ELR (cell line): ENCODE measurements at places on chromosomes 6 and 20.

DNA sequence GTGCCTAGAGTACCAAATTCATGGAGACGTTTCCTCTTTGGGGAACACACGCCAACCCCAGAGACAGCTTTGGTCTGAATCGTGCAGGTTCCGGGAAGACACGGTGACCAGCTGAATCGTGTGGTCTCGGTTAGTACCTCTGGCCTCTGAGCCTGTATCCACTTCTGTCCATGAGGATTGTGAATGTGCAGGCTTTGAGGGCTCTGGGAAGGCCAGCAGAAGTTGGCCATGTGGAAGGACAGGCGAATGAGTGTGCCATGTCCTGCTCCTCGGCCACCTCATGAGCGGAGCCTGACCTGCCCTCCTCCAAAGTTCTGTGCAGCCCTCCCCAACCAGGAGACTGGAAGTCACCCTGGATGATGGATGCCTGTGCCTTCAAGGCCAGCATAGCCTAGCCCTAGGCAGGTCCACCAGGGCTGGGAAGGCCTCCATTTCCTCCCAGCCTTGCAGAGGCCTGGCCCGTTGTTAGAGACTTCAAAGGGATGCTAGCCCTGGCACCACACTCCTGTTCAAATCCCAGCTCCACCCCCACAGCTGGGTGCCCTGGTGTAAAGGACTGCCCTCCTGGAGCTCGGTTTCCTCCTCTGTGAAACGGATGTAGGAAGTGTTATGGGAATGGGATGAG lies 1.7 kb upstream of the TMEM74B start:
- no peak for DNase-seq

DNA sequence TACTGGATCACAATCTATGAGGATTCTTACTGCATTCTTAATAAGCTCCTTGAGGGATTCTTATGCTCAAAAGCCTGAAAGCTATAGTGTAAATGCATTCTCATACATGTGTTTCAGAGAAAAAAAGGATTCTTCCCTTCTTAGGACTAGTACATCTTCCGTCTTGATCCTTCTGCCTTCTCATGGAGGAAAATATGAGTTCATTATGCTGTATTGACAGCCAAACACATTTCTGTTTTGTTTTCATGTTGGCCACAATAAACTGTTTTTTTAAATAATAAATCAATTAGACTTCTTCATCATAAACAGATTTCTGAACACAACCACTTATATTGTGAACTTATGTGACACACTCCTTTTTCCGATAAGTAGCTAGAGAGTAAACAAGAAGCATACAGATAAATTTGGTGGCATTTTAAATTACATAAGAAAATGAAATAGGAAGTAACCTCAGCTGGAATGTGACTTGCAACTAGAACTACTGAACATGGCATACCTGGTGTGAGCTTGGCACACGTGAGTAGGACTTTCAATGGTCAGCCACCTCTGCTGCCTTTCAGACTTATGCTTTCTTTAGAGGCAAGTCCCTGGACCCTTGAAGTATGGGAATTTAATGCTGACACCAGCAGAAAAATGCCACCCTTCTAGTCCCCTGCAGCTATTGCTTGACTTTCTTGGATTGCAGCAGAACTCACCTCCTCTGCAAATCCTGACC lies 350.4 kb downstream of the BCKDHB start:
- no peak for DNase-seq

DNA sequence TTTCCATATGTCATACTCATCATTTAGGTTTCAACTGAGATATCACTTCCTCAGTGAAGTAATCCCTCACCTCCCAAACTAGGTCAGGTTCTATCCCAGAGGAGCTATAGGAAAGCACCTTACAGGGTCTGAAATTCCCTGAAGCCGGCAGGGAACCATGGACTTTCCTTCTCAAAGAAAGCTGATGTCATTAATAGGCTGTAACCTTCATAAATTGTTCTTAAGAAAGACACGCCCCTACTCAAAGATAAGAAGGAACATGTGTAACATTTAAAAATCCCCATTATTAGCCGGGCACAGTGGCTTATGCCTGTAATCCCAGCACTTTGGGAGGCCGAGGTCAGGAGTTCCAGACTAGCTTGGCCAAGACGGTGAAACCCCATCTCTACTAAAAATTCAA lies 50.0 kb upstream of the RNGTT start:
- no peak for DNase-seq

DNA sequence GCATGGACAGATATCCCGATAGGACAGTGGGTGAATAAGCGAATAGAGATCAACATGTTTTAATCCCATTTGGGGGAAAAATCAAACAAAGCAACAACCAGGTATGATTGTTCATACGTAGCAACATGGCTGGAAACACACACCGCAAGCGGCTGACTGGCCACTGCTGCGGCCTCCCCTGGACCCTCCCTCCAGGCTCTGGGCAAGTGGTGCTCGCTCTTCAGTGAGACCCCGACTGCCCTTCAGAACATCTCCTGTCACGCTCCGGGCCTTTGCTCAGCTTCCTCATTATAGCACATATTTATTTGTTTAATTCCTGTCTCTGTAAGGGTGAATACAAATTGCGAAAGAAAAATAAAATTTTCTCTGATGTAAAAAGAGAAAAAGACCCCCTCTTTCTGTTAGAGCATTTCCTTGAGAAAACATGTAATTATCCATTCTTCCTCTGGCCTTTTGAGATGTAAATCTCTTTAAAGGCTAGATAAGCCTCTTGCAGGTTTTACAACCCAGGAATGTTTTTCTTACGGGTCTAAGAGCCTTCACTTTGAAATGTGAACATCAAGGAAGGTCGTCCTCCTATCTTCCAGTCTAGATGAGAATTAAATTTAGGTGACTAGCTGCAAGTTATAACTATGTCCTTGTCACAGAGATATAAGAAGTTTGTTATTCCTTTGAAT lies 11.0 kb upstream of the FAM210B start:
- DNase-seq, result no peak

GRCh38 chr20:63578224-63579016 lies 4.4 kb upstream of the HELZ2 start:
- no peak for DNase-seq

DNA sequence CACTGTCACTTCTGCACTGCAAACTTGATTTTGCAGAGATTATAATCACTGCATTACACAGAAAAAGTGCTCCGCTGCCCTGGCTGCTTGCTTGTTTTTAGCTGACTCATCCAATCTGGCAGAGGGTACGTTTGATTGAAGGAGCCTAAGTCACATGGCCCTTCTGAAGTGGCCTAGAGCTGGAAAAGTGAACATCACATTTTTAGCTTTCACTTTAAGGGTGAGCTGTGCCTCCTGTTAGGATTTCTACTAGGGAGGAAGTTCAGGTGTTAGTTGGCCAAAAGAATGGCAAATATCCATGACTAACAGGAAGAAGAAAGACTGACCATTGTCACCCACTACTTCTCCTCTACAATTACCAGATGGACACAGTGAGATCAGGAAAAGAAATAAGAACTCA lies 889.1 kb upstream of the MAP3K7 start:
- no peak for DNase-seq

- no peak for DNase-seq
Measured at GRCh38 chr6:25254671-25255070, 24.5 kb upstream of the CARMIL1 start.

GRCh38 chr6:25883991-25884390 lies 9.9 kb upstream of the SLC17A3 start:
- peak; percentile 57 for DNase-seq

DNA sequence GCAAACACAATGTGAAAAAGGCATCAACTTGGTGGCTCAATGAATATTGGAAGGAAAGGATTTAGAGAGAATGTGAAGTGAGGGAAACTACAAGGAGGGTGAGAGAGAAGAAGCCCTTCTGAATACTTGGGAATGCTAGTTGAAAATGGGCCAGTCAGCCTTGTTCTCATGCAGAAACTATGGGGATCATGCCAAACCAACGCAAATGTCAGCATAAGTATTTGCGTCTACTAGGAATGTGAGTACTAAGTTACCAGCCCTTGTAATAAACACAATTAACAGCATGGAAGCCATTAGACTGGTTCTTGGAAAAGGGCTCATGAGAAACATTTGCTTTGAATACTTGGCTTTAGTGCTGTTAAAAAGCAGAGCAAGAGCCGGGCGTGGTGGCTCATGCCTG lies 54.9 kb upstream of the AIG1 start:
- DNase-seq, result no peak

DNA sequence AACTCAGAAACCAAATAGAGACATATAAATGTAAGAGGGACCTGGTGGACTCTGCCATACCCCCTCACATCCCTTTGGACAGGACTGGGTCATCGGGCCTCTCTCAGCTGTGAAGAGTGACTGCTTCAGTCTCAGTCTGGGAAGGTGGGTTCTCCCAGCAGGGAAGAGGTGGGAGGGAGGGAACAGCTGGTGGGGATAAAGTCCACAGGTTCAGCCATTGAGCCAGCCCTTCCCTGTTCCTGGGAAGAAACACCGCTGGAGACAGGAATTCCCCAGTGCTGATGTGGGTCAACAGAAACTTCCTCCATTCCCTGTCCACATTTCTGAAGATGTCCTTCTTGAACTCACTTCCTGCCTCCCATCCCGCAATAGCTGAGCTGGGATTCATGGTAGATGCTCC lies 209.2 kb upstream of the PMEPA1 start:
- DNase-seq, result no peak

DNA sequence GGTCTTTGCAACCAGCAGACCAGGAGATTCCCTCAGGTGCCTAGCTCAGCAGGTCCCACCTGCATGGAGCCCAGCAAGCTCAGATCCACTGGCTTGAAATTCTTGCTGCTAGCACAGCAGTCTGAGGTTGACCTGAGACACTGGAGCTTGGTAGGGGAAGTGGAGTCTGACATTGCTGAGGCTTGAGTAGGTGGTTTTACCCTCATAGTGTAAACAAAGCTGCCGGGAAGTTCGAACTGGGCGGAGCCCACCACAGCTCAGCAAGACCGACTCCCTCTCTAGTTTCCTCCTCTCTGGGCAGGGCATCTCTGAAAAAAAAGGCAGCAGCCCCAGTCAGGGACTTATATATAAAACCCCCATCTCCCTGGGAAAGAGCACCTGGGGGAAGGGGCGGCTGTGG lies 34.3 kb downstream of the PRSS35 start:
- DNase-seq, result peak; percentile 56

DNA sequence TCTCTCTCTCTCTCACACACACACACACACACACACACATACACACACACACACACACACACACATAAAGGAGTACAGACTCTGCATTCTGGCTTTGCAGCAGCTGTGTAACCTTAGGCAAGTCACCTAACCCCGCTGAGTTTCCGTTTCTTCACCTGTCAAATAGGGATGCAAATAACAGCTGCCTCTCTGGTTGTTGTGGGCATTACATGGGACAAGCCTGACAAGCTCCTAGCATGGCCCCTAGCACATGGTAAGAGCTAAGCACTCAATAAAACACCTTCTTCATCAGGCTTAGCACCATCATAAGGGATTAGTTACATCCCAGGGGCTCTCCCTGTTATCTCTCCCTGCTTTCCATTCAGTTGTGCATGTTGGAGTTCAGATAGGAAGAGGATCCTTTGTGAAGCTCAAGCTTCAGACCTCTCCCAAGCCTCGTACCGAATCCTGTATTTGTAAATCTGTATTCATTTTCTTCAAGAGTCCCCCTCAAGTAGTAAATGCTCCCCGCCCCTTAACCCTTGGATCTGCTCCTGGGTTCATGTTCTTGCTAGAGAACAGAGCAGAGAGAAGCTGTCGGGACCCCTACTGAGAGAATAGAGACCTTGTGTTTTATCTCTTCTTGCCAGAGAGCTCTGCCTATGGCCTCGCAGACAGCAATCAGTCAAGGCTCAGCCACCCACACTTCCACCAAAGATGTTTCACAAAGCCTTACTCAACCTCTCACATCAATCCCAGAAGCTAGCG lies 2.2 kb downstream of the SLC13A3 start:
- DNase-seq, result no peak

GRCh38 chr6:128057946-128058345 lies 157.1 kb upstream of the THEMIS start:
- peak; percentile 32 for DNase-seq

- DNase-seq, result no peak
Measured at GRCh38 chr20:44479643-44480042, 4.0 kb downstream of the TTPAL start.

GRCh38 chr6:139392794-139393193 lies 18.3 kb upstream of the CITED2 start:
- no peak for DNase-seq

DNA sequence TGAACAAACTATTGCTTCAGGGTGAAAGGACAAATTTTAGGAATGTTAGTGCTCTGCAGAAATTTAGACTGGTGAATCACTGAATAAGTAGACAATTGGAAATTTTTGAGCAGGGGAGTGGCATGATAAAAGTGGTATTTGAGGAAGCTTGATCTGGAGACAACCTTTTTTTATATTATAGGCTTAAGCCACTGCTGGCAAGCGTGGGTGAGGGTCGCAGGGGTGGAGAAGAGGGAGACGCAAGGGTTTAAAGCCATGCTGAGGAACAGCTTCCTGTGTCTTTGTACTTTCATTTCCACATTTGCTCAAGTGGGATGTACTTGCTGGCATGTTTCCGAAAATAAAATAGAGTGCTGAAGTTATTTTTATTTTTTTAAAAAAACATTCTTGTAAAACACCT lies 23.7 kb downstream of the NCOA7 start:
- DNase-seq, result no peak

DNA sequence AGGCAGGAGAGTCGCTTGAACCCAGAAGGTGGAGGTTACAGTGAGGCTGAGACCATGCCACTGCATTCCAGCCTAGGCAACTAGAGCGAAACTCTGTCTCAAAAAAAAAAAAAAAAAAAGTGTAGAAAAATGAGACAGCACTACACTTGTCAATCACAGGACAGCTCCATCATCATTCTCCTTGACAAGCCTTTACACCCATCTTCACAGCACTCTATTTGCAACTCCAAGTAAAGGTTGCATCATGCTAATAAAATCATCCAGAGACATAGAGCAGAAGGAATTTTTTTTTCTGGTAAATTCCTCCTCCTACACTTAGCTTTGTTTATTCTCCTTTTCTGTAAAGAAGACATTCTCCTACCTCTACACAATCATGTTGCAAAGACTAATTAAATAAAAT lies 791.0 kb upstream of the HS3ST5 start:
- no peak for DNase-seq

DNA sequence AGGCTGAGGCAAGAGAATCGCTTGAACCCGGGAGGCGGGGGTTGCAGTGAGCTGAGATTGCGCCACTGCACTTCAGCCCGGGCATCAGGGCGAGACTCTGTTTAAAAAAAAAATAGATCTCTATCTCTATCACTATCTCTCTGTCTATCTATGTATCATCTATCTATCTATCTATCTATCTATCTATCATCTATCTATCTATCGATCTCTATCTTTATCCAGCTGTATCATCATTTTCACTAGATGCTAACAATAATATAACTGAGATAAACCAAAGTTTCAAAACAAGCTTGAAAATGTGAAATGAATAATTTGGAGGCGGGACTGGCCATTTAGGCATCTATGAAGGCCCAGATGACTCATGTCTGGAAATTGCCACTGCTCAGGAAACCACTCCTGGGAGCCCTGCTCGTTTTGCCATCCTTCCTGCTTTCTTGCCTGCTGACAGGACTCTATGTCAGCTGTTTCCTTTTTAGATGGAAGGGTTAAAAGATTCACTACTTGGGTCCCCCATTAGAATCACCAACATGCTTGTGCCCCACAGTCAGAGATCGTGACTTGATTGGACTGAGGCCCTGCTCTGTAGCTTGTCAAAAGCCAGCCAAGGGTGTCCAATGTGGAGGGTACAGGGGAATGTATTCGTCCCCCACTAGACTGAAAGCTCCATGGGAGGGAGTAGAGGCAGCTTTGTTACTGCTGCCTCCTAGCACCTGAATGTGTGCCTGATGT lies 61.7 kb downstream of the UTRN start:
- DNase-seq, result peak; percentile 92

- no peak for DNase-seq
Measured at GRCh38 chr6:139107051-139107450, 27.8 kb upstream of the HECA start.

- DNase-seq, result peak; percentile 43
Measured at GRCh38 chr6:117624869-117625481, 22.7 kb upstream of the GOPC start.

GRCh38 chr20:56730996-56731395 lies 101.9 kb downstream of the TFAP2C start:
- no peak for DNase-seq
